ENCODE measurements at places on chromosomes 11 and 22.

- no peak for DNase-seq
Observed at GRCh38 chr11:1844221-1845094, 5.7 kb downstream of the TNNI2 start.

DNA sequence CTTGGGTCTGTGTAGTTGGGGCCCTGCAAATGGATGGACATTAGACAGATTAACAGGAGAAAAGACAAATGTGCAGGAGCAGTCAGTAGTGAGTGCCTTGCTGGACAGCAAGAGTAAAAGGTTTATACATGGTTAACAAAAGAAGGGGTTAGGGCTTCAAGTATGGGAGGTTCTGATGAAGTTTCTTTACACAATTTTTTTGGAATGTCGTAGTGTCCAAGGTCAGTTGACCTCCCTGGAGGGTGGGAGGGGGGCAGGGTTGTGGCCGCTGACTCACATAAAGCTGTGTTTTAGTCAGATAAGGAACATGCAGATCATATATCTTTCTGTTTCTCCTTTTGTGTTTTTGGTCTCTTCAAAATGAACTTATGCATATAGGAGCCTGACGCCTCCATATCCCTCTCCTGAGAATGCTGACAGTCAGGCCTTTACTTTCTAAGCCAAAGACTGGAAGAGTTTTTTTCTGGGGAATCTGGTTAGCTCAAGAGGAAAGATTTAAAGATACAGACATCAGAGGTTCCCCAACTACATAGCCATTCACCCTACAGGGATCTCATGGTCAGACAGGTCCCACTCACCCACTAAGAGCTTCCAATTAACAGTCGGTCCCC, 134.3 kb downstream of the NECTIN1 start:
- peak; percentile 65 for DNase-seq

DNA sequence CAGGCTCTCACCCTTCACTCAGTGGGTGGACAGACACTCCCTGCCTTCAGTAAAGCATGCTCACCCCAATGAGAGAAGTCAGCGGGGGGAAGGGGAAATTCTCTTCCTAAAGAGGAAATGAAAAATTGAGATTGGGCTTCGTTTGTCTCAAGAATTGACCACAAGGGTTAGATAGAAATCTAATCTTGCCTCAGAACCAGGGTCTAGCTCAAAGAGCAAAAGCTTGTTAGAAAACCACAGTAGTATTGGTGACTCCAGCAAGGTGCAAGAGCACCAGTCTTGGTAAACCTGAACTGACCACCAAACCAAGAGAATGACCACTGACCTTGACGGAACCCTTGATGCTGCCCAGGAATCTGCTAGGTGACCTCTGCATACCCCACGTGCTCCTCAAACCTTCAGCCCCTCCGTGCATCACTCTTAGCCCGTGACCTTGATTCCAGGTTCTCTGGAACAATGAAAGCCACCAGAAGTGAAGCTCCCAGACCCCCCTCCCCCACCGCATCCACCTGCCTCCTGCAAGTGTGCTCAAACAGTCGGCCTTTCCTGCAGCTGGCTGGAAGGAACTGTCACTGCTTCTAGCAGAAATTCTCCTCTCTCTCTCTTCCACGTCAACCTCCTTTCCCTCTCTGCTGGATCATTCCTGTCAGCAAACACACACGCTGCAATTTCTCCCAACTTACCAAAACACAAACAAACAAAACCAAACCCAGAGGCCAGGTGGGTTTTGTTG, 3.1 kb upstream of the TMA7B start:
- no peak for DNase-seq

- DNase-seq = no peak
Observed at GRCh38 chr11:111603611-111604130, 1.4 kb downstream of the SIK2 start.

- DNase-seq = no peak
Observed at GRCh38 chr22:27603111-27603799, 198.3 kb downstream of the MN1 start.

- no peak for DNase-seq
Observed at GRCh38 chr11:125579811-125580210, 10.5 kb downstream of the EI24 start.

DNA sequence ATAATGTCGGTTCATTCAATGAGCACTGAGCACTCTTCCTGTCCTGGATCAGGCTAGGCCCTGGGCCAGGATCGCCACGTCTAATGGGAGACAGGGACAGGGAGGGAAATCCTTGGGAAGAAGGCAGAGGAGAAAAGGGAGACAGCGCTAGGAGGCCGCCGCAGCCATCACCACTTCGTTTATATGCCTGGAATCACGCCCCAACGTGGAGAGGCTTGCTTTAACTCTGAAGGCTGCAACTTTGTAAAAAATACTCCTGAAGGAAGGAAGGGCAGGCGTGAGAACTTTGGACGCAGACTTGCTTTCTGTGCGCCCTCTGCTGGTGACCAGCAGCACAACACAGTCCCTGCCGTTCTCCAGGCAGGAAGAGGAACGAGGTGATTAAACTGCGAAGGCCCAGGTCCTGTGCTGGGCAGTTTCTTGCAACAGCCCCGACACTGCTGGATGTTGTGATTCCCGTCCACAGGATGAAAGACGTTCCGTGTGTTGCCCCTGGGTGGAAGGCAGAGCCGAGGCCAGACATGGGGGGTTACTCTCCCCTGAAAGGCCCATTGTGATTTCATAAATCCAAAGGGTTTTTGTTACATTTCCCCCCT, 22.1 kb downstream of the RIBC2 start:
- peak; percentile 94 for DNase-seq

- no peak for DNase-seq
Observed at GRCh38 chr11:117589063-117589462, 208.0 kb downstream of the DSCAML1 start.

DNA sequence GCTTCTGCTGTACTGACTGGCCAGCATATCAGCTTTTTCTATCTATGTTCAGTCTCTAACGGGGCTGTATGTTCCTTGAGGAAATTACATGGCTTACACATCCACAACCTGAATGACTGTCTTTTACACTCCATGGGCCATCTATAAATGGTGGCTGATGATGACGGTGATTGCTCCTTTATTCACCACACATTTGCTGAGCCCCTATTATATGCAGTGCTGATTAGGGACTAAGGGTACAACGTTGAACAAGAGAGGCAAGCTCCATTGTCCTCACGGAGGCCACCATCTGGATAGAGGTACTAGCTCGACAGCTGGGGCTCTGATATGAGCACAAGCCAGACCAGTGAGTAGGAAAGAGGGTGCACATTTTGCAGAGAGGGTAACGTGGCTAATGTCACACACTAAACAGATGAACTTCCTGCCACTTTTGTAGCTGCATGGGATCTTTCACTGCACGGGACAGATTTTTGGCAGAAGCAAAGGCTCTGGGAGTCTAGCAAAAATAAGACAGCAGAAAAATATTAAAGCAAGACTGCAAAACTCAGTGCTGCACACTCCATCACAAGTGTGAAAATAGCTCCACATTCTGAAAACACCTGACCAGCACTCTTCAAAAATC, 30.6 kb downstream of the DRD2 start:
- no peak for DNase-seq

DNA sequence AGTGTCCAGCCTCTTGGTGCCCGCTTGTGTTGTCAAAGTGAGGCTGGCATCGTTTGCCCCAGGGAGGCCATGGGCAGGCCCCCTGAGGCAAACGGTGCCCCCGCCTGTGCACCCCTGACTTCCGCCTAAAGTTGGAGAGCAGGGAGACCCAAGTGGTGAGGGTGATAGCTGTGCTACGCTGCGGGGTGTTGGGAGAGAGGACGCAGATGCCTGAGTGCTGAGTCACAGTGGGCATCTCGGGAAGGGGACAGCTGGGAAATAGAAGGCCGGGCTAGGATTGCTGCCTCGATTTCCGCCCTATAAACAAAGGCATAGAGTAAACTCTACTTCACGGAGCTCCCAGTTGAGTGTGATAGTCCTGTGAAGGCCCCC, 5.8 kb downstream of the GRIK4 start:
- peak; percentile 69 for DNase-seq

- DNase-seq = no peak
Observed at GRCh38 chr11:5486003-5486402, 2.5 kb upstream of the OR52D1 start.

- no peak for DNase-seq
Observed at GRCh38 chr22:45879552-45879949, 97.4 kb downstream of the WNT7B start.

- peak; percentile 90 for DNase-seq
Observed at GRCh38 chr22:29369460-29369859, 18.9 kb downstream of the AP1B1 start.

GRCh38 chr11:113173126-113173525, 141.3 kb upstream of the TTC12 start:
- DNase-seq = no peak

DNA sequence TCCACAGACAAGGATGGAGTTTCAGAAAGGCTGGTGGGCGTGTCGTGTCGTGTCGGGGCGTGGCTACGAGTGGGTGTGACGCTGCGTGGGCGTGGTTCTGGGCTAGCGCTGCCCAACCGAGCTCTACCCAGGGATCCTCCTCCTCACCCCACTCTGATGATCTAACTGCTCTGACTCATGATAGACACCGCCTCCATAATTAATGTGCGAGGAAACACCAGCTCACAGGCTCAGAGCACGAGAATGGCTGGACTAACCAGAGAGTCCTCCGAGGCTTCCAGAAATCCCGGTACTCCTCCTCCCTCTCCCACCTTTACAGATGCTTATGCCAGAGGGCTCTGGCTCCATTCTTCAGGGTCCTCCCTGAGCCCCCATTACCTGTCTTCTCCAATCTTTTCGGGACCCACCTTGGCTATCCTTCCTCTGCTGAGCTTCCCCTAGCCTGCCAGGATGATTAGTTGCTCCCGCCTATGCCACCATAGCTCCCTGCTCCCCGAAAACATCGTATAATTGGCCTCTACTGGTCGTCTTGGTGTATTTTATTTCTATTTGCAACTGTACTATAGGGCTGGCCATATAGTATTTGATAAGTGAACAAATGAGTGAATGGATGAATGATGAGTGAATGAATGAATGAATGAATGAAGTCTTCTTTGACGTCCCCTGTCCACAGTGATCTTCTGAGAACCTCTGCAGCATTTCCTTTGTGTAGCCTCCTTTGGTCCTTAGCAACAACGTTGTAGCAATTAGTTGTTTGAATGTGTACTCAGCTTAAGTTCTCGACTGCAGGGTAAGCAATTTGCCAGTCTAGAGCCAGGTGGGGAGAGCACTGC, 21.7 kb downstream of the TMPRSS13 start:
- peak; percentile 99 for DNase-seq

DNA sequence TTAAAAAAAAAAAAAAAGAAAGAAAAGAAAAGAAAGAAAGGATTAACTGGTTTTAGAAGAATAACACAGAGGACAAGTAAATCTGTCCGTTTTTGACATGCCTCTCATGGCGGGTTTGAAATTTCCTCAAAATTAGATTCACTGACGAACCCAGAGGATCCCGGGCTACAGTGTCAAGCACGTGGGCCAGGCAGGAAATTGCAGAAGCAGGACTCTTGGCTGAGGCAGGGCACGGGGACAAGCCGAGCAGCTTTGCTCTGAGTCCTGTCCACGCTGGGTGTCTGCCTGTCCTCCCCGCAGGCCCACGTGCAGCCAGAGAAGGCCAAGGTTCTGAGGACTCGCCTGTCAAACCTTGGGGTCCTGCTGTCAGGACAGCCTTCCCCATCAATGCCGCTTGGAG, 24.7 kb downstream of the GAL start:
- DNase-seq = no peak

- no peak for DNase-seq
Observed at GRCh38 chr11:66918741-66919140, 39.4 kb downstream of the PC start.

DNA sequence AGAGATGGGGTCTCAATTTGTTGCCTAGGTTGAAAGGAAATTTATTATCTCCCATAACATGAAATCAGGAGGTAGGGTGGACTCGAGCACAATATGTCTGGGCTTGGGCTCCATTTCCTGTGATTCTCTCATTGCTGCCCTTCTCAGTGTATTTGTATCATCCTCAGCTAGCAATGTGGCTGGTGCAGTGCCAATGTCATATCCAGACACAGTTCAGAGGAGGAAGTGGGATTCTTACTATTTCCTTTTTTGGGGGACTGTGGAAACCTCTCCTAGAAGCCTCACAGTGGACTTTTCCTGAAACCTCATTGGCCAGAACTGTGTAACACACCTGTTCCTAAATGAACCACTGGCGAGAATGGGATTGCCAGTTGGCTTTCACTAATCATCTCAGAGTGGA, 21.0 kb upstream of the SWAP70 start:
- DNase-seq = no peak

DNA sequence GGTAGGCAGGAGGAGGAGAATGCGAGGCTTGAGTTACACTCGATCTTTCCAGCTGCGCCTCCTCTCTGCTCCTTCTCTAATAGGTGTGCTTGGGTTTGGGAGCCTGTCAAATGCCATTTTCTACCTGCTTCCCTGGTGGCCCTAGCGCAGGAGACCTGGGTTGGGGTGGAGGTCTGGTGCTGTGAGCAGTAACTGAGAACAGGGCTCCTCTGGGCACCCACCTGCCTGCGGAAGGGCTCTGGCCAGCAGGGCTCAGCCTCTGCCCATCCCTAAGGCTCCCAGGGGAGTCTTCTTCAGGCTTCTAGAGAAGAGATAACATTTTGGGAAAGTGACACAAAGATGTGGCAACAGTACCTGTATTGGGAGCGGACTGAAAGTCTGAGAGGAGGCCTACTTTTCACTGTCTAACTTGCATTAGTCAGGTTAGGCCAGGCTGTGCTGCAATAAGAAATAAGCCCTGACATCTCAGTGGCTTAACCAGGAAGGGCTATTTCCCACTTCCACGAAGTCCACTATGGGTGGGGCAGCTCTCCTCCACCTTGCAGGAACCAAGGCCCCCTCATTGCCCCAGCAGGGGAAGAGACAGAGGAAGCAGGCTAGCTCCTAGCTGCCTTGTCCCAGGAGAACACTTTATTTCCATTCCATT, 7.7 kb upstream of the LTO1 start:
- DNase-seq = no peak

DNA sequence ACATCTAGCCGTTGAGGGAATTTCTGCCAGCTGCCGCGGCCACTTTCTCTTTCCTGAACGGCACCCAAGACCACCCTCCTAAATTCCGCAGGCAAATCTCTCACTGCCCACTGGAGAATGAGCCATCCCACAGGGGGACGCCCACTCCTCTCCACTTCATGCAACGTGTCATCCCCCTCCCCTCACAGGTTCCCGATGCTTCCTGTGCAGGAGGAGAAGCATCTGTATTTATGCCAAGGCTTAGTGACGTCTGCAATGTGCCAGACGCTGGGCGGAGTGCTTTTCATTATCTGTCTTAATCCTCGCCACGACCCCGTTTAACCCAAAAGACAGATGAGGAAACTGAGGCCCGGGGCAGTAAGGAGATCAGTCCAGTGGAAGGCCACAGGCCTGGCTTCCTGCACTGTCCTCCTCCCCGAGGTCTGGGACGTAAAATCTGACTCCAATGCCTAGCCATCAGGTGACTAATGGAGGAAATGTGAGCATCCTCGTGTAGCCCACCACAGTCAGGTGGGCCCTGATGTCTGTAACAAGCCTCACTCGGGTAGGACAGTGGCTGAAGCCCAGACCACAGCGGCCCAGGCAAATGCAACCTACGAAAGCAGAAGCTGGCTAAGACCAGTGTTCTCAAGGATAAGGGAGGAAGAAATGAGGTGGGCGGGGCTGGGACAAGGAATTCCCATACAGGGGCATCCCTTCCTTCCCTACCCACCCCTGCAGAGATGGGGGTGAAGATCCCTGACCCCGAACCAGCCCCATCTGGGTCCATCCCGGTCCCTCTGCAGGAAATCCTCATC, 23.1 kb downstream of the MN1 start:
- no peak for DNase-seq

All from islet precursor cell (in vitro differentiated cells).